Stimulated activated CD8-positive, alpha-beta memory T cell treated with anti-CD3 and anti-CD28 coated beads, Interleukin-15, amount 100 ng/mL, for 48 hours (primary cell): ENCODE measurements at places on chromosomes 12 and 14.
A peak's percentile ranks its signal among the peaks of the same experiment; 100 is the strongest.

DNA sequence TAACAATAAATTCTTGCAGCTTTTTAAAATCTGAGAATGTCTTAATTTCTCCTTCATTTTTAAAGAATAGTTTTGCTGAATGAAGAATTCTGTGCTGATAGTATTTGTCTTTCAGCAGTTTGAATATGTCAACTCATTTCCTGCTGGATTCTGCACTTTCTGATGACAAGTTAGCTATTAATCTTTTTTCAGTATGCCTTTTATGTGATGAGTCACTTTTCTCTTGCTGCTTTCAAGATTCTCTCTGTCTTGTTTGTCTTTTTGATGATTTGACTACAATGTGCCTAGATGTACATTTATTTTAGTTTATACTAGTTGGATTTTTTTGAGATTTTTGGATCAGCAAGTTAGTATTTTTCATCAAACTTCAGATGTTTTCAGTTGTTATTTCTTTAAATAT is 87.9 kb upstream of the AVPR1A start:
- DNase-seq: no peak

GRCh38 chr14:65318636-65319506 is 93.7 kb upstream of the FUT8 start:
- no peak for DNase-seq

- DNase-seq: peak; percentile 45
These were observed 70.2 kb downstream of the ETV6 start for GRCh38 chr12:11719678-11720099.

- no peak for DNase-seq
These were observed 100.9 kb upstream of the CPNE8 start for GRCh38 chr12:39006286-39006685.

DNA sequence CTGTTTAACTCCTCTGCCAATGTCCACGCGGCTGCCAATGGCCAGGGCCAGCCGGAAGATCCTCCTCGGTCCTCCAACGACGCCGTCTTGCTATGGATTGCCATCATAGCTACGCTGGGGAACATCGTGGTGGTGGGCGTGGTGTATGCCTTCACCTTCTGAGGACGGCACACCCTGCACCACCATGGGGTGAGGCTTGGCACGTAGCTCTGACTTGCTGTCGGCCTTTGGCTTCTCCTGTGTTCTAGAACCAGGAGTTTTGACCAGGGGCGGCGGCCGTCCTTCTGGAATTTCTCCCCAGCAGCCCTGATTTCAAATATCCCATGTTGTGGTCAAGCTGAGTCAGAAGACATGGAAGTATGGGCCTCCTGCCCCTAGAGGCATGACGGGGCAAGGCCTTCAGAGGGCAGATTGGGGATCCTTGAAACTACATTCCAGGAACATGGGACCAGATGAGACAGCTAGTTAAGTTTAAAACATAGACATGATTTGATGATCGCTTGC is 47.5 kb downstream of the C14orf132 start:
- no peak for DNase-seq

GRCh38 chr14:76050797-76051392 is 65.3 kb downstream of the IFT43 start:
- peak; percentile 3 for DNase-seq

GRCh38 chr12:104928036-104928745 is 29.9 kb downstream of the SLC41A2 start:
- DNase-seq: no peak

DNA sequence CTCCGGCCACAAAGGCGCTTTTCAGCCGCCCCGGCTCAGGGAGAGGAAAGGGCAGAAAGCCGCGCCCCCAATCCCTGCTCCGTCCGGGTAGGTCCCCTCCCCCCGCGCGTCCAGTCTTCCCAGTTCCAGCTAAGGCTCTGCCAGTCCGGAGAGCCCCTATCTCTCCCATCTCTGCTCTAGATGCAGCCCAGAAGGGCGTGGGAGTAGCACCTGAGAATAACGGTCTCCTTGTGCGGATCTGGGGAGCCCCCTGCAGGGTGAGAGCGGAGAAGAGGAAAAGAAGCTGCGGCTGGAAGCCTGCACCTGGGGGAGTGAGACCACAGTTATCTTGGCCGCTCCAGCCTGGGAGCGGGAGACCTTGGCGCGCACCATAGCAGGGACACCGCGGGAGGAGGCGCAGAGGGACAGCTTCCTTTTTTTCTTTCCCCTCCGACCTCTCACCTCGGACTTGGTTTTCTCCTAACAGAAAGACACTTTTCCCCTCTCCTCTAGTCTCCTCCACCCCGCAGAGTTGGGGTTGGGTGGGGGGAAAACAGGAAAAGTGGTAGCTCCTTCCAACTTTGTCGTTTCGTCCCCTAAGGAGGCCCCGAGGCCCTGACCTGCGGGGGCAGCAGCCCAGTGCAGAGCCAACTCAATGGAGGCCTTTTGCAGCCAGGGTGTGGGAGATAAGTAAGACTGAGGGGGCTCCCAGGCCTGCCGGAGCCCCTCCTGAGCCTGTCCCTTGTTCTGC is 2.4 kb downstream of the DHH start:
- no peak for DNase-seq
